Glomerular endothelial cell (primary cell): ENCODE measurements at places on chromosomes 12 and 14. TPM values are rescaled to one million over a fixed set of nuclear protein-coding genes. Genes with fewer than 3 reads are reported as not detected.

SYT1 gene
- 9.6 and 13.2 TPM in 2 replicates for total RNA-seq

GLIPR1L1 gene
- total RNA-seq: not detected in 2 replicates

GLIPR1L2 gene
- 0.23 TPM in 1 of 2 replicates, not detected in the other for total RNA-seq

IFNG-AS1 gene
- total RNA-seq: not detected in 2 replicates

EXOC3L4 gene
- total RNA-seq: not detected in 2 replicates

FOXA1 gene
- 0.44 and 3.3 TPM in 2 replicates for total RNA-seq

SETD3 gene
- total RNA-seq: 44.8 and 53.9 TPM in 2 replicates

PIANP gene
- total RNA-seq: not detected in 2 replicates

KRT6A gene
- total RNA-seq: not detected in 2 replicates
